ENCODE measurements at places on chromosomes 4 and X. TPM values are rescaled to one million over a fixed set of nuclear protein-coding genes. Genes with fewer than 3 reads are reported as not detected.

QRFPR gene
- total RNA-seq: 1.1 TPM

BST1 gene
- 0.60 TPM for total RNA-seq

KLHL4 gene
- 32.6 TPM for total RNA-seq

TRIML2 gene
- not detected for total RNA-seq

ATP2B3 gene
- 0.14 TPM for total RNA-seq

CCKAR gene
- total RNA-seq: 0.89 TPM

ARSJ gene
- total RNA-seq: 0.85 TPM

HMGN5 gene
- total RNA-seq: 7.8 TPM

KCNIP4 gene
- total RNA-seq: 15.9 TPM

RBMX2 gene
- 15.9 TPM for total RNA-seq

SLC39A8 gene
- total RNA-seq: 20.4 TPM

TRIM2 gene
- total RNA-seq: 40.4 TPM

CLCN4 gene
- total RNA-seq: 18.2 TPM

PDCL2 gene
- total RNA-seq: not detected

CENPVL2 gene
- 1.4 TPM for total RNA-seq

CABS1 gene
- total RNA-seq: not detected

MAGEB2 gene
- total RNA-seq: not detected

CDKL2 gene
- total RNA-seq: 2.4 TPM
